AG10803 (cell line): ENCODE measurements at places on chromosomes 16 and 17.

DNA sequence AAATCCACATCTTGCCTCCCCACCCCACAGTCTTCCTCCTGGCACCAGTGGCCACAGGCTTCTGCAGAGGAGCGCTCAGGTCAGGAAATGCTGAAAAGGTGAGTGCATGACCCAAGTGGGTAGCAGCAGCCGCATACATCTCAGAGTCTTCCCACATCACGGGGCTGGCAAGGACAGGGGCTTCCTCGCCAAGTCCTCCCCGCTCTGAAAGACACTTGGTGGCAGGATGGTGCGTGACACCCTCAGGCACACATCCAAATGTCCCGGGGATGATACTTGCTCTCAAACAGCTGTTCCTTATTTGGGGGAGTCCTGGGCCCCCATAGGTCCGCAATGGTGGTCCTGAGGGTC is 8.8 kb upstream of the SLC16A5 start:
- DNase-seq = no peak

GRCh38 chr17:41678907-41679739 is 9.6 kb upstream of the EIF1 start:
- peak; percentile 59 for DNase-seq

GRCh38 chr16:89922477-89922883 is 662 bp upstream of the TUBB3 start:
- peak; percentile 90 for DNase-seq

DNA sequence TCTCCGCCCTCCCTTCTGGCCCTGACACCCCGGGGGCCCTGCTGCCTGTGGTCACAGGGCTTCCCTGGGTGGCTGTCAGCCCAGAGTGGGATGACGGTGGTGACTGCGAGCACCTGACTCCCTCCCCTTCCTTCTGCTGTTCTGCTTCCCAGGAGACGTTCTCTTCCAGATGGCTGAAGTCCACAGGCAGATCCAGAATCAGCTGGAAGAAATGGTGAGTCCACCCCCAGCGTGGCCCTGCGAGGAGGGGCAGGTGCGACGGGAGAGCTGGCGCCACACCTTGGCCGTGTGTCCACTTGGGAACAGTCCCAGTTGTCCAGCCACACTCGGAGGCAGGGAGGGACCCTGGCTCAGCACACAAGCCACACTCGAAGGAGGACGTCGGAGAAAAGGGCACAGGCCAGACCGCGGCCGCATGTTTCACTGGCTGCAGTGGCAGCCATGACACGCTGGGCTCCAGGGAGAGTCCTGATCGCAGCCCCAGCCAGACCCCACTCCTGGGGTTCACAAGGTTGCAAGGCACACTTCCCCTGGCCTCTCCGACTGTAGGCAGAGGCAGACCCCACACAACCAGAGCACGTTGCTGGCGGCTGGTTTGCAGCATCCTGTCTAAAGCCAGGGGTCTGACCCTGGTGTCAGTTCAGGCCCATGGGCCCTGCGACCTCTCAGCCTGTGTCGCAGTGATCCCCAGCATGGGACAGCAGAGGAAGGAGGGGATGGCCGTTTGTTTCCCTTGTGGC is 49.9 kb downstream of the BAIAP2 start:
- DNase-seq = no peak

GRCh38 chr16:2009164-2009711 is 383 bp downstream of the ZNF598 start:
- DNase-seq = no peak

DNA sequence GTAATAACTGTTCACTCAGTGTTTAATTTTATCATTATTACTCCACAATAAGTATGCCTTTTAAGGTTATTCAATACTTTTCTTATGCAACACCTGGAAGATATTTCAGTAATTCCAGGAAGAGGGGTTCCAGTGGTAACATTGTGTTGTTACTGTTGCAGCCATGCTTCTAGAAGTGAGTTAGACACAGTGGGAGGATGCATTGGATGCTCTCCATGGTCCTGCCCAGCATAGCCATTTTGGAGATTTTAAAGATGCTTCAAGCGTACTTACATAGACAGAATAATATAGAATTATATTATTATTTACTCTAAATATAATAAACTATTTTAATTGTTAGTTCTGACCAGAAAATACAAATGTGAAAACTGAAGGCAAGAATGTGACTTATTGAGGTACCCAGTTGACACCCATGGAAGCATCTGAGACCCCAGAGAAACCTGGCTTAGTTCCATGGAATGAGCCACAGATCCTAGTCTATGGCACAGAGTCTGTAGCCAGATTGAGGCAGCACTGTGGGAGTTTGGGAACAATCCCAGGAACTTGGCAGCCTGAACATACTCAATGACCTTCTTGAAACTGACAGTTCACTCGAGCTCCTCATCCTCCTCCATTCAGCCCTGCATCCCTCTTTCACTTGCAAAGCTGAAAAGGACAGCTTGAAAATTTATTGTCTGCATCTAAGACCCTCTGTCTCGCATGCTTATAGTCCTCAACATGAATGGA is 190.1 kb upstream of the HS3ST4 start:
- DNase-seq = no peak

DNA sequence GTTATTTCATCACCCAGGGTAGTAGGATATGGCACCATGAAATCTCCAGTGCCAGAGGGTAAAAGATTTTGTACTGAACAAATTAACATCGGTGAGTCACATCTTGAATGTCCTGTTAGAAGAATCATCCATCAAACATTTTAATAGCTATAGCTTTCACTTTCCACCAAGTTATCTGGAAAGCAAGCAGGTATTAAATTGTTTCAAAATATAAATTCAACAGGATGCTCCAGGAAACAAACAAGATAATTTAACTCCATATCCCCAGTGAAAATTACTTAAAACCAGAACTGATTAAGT is 2.4 kb downstream of the VEZF1 start:
- DNase-seq = peak; percentile 58

- DNase-seq = peak; percentile 23
These were observed 46.4 kb downstream of the GDPD1 start for GRCh38 chr17:59266745-59267144.

GRCh38 chr16:29991571-29991904 is 3.9 kb downstream of the HIRIP3 start:
- DNase-seq = no peak
